GM19239 (cell line): ENCODE measurements at places on chromosomes 11 and 22.

GRCh38 chr22:20885557-20886323, 26.9 kb downstream of the SNAP29 start:
- DNase-seq: peak; percentile 66

GRCh38 chr11:123193742-123194141, 1.3 kb downstream of the CLMP start:
- no peak for DNase-seq

DNA sequence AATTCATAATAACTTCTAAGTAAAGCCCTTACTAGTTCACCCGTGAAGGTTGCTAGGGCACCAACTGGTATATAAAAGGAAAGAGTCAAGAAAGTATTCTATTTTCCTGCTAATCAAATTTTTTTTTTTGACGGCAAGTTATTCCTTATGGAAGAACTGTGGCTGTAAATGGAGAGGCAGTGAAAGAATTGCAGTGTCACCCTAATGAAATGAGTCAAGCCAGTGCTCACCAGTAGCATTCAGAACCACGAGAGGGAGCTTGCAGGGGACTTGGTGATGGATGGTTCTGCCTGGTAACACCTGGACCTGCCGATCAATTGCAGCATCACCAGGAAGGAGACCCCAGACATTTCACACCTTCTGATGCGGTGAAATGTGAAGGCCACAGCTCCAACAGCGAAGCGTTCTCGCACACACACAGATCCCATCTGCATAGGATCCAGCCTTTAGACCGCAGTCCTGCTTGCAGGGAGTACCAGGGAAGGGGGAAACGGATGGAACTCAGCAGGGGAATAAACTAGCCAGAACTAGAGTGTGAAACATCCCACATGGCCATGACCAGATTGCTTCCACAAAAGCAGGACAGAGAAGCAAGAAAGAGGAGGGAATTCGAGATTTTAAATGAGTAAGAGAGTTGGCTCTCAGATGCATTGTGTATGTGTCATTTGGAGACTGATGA, 326.2 kb downstream of the TBC1D22A start:
- no peak for DNase-seq

GRCh38 chr11:100789500-100789899, 102.4 kb downstream of the ARHGAP42 start:
- DNase-seq: no peak

GRCh38 chr11:87832211-87832610, 343.0 kb downstream of the RAB38 start:
- DNase-seq: no peak

DNA sequence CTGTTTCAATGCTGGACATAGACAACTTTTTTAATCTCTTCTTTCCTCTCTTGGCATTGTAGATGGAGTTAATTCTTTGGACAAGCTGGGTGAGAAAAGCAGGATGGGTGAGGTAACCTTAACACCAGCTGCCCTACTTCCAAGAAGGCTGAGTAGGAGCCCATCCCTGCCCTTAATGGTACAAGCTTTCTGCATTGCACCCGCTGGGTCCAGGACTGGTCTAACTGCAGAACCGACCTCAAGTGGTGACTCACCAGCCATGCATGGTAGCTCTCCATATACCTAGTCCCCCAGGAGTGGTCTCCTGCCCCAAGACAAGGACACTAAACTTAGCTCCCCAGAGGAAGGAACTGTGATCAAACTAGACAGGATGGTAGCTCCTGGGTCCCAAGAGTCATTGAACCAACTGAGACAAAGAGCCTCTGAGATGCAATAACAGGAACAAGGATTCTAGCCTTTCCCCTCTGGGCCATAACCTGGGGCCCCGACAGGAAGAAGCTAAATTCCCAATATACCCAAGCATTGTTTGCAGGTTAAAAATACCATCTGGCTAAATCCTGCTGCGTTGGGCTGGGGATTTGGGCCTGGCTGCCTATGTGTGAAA, 32.1 kb downstream of the RPL27A start:
- DNase-seq: no peak

DNA sequence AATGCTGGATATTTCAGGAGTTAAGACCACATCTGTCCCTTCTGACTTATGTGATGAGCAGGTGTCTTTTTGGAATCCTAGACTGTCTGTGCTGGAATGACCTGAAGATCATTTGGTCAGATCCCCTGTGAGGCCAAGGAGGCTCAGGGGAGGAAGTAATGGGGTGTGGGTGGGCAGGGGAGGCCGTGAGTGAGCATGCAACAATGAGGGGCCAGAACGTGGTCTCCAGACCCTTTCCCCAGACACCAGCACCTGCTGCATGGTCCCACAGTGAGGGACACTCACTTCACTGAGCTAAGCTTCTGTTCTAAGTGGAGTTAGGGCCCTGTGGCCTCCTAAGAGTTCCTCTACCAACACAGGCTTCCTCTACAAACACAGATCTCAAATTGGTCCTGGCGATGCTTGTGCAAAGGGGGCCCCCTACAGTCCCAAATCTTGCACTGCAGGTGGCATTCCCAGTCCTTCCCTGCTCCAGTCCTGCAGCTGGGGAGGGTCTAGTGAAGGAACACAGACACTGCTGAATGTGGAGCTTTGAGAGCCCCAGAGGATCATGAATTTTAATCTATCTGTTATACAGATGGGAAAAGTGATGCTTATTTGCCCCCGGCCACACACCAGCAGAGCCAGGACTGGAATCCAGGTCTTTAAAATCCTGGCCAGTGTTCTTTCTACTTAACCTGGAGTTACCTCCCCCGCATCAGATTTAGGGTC, 7.4 kb downstream of the USP2 start:
- no peak for DNase-seq

GRCh38 chr11:91869686-91870085, 354.9 kb upstream of the FAT3 start:
- no peak for DNase-seq

DNA sequence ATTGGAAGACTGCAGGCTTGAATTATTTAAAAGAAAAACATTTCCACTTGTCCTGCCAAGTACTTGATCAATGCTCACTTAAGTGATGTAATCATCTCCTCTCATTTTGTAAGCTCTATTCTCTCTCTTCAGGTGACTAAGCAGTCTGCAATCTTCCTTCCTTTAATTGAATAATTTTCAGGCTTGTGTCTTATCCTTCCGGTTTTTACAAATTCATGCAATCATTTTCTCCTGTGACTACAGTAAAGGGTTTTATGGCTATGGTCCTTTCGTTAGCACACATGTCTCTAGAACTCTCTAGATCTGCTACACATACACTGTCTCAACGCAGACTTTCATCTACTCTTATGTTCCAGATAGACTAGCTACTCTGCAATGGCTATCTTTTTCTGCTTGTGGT, 12.6 kb upstream of the UPB1 start:
- DNase-seq: no peak
